ENCODE measurements at places on chromosomes 16 and 17.

DNA sequence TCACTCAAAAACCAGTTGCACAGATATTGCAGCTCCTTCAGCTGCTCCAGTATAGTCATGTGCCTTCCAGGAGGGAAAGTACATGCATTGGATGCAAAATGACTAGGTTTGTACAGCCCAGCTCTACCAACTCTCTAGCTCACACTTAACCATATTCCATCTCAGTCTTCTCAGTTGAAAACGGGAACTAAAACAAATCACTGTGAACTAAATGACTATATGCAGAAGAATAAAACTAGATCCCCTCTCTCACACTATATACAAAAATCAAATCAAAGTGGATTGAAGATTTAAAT is 24.9 kb downstream of the DCUN1D3 start:
- no peak for DNase-seq

DNA sequence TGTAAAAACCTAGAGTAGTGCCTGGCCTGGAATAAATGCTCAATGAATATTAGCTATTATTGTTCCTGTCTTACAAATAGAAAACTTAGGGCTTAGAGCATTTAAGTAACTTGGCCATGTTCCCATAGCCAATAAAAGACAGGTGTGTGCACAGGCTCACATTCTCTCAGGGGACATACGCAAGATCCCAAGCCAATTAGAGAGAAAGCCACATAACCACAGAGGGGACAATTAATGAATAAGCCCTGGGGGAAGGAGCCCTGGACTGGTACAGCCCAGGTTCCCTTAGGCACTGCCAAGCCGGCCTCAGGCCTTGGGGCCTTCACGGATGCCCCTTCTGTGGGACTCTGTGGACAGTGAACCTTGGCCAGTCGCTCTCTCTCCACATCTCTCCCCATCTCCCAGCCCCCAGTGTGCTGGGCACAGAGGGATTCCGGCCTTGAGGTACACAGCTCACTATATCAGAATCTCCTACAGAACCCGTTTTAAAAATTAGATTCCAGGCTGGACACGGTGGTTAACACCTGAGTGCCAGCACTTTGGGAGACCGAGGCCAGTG is 27.3 kb upstream of the ABCC12 start:
- DNase-seq: no peak

DNA sequence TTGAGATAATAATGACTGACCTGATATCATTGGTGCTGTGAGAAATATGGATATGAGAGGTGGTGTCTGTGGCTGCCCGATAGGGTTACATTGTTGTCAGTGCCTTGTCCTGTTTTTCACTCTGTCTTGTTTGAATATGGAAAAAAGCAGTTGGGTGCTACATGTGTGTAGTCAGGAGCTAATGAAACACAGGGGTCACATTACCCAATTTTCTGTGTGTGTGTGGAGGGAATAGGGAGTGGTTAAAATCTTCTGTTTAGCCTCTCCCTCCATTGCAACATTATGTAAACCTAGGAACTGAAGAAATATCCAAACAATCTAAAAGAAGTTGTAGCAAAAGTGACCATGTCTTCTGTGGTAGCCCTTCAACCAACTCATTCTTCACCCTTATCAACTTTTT is 527.7 kb upstream of the SOX9 start:
- no peak for DNase-seq

DNA sequence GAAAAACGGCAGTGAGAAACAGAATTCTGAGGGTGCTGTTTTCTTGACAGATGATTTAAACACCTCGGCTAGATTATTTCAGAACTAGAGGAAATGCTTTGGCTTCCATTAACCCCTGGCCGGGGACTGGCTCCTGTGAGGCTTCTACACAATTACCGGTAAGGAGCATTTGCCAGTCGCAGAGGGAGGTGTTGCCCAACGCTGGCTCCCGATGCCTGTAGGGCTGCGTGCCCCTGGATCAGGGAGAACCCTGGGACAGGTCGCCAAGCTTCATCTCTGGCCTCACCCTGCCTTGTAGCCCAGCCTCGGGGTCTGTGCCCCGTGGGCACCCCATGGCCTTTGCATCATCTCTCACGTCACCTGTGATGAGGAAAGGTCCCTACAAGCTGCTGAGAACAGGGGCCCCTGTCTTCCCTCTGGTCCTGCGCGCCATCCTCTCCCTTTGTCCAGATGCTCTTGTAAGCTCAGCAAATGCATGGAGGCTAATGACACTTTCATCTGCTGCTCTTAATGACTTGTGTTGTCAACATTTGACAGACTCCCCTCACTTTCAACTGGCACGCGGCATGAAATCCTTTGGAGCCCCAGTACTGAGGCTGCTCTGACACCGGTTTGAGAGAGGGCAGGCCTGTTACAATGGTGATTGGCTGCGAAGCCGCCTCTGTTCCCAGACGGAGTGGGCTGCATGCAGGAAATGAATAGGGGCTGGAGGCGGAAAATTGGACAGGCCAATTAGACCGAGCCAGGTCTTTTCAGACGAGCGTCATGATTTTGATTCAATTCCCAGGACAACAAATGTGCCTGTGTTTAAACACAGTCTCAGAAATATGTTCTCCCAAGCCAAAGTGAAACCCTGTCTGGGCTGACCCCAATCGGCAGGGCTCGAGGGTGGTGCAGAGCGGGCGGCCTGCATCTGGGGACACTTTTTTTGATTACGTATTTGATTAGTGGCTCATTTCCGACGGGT is 85.5 kb upstream of the DOC2B start:
- DNase-seq: peak; percentile 2

- no peak for DNase-seq
These were observed 9.2 kb downstream of the BFAR start for GRCh38 chr16:14641926-14642325.

GRCh38 chr17:28196636-28197035 is 122.4 kb upstream of the TMEM97 start:
- no peak for DNase-seq

- DNase-seq: no peak
These were observed 25.3 kb downstream of the CTRB2 start for GRCh38 chr16:75181630-75182029.

DNA sequence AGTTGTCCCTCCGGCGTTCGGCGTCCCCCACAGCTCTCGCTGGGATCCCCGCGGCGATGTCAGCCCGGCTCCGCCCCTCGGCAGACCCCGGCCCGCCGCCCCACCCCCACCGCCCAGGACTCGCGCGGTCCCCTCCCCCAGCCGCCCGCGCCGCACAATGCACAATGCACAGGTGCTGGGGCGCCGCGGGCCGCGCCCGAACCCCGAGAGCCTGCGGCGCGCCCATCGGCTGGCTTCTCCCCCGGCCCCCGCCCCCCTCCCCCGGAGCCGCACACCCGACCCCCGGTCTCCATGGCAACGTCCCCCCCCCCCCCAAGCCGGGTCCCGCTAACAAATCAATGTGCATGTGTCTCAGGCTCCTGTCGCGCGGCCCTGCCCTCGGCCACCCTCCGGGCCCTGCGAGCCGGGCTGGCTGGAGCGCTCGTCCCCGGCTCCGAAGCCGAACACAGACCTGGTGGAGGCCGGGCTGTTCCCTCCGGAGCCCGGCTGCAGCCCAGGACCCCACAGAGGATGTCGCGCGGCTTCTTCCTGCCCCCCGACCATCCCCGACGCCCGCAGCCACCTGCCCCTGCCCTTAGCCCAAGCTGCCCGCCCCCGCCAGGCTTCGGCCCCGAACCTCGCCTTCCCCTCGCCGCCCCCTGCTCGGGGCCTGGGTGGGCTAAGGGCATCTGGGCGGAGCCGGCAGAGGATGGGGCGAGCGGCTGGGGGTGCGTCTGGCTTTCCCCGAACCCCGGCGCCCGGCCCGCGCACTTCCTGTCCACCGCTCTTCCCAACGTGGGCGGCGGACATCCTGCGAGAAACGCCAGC is 818 bp upstream of the CBX8 start:
- no peak for DNase-seq

DNA sequence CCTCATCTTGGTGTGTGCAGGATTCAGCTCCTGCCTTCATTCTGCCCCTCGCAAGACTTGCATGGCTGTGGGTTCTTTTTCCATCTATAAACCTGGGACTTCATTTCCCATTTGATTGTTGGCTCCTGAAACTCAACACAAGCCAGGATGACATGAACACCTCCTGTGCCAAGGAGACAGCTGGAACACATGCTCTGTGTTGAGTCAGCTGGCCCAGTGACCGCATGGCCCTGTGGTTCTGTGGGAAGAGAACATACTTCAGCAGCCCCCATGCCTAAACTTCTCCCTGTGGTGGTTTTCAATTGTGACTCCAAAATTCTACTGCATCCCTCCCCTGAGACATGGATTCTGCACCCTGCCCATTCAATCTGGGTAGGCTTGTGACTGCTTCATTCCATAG is 57.9 kb upstream of the FOXF1 start:
- DNase-seq: no peak

GRCh38 chr16:80210787-80211186 is 330.0 kb upstream of the DYNLRB2 start:
- DNase-seq: no peak

DNA sequence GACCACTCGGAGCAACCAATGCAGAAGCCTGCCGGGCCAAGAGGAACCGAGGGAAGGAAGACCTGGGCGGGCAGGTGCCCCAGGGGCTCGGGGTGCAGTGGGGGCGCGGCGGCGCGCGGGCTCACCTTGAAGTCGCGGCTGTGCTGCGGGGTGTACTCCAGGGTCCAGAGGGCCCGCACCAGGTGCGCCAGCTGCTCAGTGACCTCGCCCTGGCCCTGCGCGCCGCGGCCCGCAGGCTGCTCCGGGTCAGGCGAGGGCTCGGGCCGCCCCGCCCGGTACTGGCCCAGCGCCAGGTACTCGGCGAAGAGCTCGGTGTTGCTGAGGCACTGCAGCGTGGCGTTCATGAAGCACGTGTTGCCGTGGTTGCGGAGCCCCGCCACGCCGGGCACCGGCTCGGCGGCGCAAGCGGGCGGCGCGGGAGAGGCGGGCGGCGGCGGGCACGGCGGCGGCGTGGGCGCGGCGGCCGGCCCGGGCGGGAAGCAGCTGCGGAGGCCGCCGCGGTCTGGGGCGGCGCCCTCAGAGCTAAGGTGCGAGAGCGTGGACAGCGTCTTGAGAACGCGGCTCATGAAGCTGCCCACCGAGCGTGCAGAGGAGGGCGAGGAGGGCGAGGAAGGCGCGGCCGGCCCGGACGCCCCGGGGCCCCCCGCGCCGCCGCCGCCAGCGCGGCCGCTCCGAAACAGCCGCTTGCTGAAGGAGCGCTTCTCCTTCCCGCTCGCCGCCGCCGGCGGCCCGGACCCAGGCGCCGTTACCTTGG is 562 bp downstream of the USP31 start:
- no peak for DNase-seq

DNA sequence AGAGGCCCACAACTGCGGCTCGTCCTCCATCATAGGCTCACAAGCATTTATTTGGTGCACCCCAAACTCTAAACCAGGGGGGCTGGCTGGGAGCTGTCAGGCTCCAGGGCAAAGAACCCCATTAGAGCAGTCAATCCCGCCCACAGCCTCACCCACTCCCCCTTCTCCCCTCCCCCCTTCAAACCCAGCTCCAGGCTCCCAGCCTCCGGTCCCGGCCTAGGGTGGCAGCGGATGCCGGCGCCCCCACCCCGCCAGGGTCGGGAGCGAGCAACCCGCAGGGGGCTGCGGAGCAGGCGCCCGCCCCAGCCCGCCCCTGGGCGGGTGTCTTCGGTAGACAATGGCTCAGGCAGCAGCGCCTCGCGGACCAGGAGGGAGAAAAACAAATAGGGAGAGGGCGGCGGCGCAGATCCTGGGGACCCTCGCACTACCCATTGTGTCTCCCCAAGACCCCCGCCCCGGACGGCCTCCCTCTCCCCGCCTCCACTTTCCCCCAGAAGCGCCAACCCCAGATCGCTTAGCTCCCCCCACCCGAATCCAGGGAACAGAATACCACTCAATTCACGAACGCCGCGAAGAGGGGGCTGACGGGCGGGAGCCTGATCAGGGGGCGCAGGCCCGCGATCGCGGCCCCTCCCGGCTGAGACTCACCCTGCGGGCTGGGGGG is 572 bp downstream of the FAM171A2 start:
- no peak for DNase-seq

DNA sequence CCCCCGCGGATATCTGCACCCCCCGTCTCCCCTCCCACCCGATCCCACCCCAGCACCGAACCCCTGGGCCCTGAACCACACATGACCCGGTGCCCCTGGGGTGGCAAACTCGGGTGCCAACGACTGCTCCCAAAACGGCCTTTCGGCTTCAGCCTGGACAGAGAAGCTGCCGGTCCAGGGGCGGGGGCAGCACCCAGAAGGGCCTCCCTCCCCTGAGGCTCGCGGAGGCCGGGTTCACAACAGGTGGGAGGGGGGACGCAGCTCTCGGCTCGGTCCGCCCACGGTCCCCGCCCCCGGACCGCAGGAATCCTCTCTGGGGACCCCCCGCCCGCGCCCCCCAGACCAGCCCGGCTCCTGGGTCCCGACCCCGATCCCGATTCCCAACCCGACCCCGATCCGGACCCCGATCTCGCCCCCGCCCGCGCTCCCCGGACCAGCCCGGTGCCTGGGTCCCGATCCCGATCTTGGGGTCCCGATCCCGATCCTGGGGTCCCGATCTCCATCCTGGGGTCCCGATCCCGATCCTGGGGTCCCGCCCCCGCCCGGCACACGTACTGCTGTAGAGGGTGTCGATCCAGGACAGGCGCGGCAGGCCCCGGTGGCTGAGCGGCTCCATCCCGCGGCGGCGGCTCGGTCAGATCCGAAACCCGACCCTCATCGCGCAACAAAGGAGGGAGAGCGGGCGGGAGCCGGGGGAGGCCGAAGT is 516 bp downstream of the ABR start:
- no peak for DNase-seq

- peak; percentile 5 for DNase-seq
These were observed 24.9 kb downstream of the SBK1 start for GRCh38 chr16:28317040-28317880.

DNA sequence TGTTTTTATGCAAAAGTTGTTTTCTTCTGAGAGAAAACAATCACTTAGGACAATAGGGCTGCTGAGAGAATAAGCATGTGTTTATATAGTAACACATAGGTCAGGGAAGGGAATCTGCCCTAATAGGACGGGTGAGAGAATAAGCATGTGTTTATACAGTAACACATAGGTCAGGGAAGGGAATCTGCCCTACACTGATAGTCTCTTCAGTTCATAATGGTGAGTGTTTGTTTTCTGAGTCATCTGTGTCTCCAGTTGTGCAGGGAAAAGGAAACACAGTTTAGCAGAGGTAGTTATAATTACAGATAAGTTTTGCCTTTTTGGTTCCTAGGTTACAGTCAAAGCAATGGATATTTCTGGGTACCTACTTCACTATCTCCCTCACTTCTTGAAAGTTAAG is 252.3 kb upstream of the CA10 start:
- no peak for DNase-seq

DNA sequence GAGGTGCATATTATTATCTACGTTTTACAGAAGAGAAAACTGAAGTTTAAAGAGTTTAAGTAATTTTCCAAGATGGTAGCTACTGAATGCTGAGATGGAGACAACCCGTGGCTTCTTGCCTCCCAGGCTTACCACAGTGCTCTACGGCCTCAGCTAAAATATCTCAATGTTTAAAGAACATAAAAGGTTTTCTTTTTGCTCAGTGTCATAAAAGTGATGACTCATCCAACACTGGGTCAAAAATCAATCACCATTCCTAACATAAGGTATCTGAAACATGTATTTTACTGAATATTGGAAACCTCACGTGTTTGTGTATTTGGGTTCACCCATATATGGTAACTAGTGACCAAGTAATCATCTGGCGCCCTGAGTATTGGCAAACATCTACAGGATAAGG is 18.4 kb downstream of the ABCA9 start:
- no peak for DNase-seq

GRCh38 chr17:43399839-43400328 is 1.1 kb downstream of the ARL4D start:
- DNase-seq: no peak

- no peak for DNase-seq
These were observed 407 bp downstream of the MCRIP1 start for GRCh38 chr17:81832608-81833159.

- no peak for DNase-seq
These were observed 134.7 kb downstream of the SNX29 start for GRCh38 chr16:12111223-12111622.

- no peak for DNase-seq
These were observed 11.6 kb upstream of the ICAM2 start for GRCh38 chr17:64032081-64032480.

All from stromal cell of bone marrow (primary cell).